ENCODE measurements at places on chromosomes 16 and 17.

DNA sequence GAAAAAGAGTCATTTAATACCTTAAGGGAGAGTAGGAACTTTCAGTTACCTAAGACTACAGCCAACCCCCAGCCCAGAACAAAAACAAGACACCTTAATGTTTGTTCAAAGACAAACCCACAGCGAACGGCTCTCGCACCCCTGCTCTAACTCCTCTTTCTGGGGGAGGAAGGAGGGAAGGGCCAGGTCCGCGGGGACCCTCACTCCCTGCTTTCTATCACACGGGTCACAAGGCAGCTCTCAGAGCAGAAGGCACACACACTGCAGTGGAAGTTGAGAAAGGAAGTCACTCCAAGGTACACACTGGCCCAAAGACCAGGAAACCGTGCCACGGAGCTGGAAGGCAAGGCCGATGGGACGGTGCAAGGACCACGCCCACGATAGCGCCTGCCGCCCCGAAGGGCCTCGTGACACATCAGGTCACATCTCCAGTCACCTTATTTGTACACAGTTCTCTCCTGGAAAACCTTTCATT, 10.0 kb downstream of the LITAFD start:
- no peak for DNase-seq

GRCh38 chr16:49699841-49700175, 156.1 kb downstream of the ZNF423 start:
- peak; percentile 38 for DNase-seq

DNA sequence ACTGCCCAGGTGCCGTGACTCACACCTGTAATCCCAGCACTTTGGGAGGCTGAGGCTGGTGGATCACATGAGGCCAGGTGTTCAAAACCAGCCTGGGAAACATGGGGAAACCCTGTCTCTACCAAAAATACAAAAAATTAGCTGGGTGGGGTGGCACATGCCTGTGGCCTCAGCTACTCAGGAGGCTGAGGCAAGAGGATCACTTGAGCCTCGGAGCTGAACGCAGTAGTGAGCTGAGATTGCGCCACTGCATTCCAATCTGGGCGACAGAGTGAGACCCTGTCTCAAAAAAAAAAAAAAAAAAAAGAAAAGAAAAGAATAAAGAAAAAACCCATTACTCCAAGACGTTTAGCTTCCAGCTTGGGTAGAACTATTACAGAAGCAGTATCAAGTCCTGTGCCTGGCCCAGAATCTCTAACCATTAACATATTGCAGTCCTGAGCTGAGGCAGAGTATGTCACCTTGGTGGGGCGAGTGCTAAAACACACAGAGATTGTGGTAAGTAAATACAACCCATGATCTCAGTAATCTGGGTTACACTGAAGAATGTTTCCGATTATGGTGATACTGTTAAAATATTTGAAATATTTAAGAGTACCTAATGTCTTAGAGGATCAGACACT, 23.2 kb upstream of the CFAP20 start:
- no peak for DNase-seq

DNA sequence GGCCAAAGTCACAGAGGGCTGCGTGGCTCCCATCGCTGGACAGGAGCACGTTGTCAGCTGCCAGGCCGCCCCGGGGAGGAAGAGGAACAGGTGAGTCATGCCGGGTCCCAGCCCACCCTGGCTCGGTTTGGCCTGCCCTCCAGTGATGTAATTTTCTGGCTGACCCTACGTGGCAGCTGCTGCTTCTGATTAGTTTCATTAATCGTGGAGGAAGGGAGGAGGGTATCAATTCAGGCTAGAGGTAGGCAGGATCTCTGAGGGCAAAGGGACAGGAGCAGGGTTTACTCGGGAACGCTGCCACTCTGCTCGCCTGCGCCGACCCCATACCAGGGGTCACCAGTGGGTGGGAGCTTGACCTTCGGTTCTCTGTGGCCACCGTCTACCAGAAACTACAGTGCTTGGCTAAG, 11.7 kb upstream of the SPATA32 start:
- DNase-seq = peak; percentile 71

DNA sequence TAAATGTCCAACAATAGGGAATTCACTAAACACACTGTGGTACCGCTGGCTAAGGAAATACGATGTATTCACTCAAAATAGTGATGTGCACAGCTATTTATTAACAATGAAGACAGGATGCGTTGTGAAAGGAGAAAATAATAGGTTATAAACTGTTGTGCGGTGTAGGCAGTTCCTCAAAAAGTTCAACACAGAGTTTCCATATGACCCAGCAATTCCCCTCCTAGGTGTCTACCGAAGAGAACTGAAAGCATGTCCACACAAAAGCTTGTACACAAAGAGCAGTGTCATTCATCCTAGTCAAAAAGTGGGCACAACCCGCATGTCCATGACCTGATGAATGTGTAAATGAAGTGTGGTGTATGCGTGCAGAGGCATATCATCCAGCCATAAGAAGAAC, 1.2 kb upstream of the CES1 start:
- DNase-seq = no peak
